Osteoblast (primary cell): ENCODE measurements at places on chromosomes 6 and 20. TPM values are rescaled to one million over a fixed set of nuclear protein-coding genes. Genes with fewer than 3 reads are reported as not detected.

- no peak overlapping the region for H3K27ac ChIP-seq
- no peak for DNase-seq
- peaks cover 3% of the 10 kb centered on the region for H3K4me1 ChIP-seq
Measured at GRCh38 chr6:22643780-22644179, 74.4 kb downstream of the HDGFL1 start.

DNA sequence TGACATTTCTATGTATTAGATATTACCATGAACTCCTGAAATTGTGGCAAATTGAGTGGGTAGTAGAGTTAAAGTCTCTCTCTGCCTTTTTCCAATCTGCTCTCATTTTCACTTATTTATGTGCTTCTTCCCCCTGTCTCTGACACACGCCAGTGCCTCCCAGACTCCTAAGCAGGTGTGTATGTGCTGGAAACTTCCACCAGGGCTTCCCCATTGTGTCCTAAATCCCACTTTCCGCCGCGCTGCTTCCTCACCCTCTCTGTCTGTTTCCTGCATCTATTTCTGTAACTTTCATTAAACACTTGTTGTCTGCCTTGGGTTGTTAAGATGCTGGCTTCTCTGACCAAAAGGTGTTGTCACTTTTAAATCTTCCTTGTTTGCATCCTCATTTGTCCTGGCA lies 97.6 kb upstream of the HDGFL1 start:
- H3K27me3 ChIP-seq = no peaks in the 10 kb centered on the region
- H3K36me3 ChIP-seq = no peaks in the 10 kb centered on the region
- DNase-seq = no peak
- no peak overlapping the region for H3K27ac ChIP-seq
- H3K4me3 ChIP-seq = no peak overlapping the region

GRCh38 chr6:110784610-110784979 lies 30.7 kb downstream of the CDK19 start:
- no peaks in the 10 kb centered on the region for H3K27me3 ChIP-seq
- H3K4me1 ChIP-seq = peaks cover 13% of the 10 kb centered on the region
- no peaks in the 10 kb centered on the region for H3K36me3 ChIP-seq
- no peak for DNase-seq
- no peak overlapping the region for H3K4me3 ChIP-seq
- no peak overlapping the region for H3K27ac ChIP-seq

GRCh38 chr20:35954907-35955251 lies 577 bp upstream of the SCAND1 start:
- no peaks in the 10 kb centered on the region for H3K27me3 ChIP-seq
- no peaks in the 10 kb centered on the region for H3K36me3 ChIP-seq
- peak overlapping the region; percentile 81 for H3K4me3 ChIP-seq
- H3K4me1 ChIP-seq = peaks cover 14% of the 10 kb centered on the region
- peak overlapping the region; percentile 96 for H3K27ac ChIP-seq

DNA sequence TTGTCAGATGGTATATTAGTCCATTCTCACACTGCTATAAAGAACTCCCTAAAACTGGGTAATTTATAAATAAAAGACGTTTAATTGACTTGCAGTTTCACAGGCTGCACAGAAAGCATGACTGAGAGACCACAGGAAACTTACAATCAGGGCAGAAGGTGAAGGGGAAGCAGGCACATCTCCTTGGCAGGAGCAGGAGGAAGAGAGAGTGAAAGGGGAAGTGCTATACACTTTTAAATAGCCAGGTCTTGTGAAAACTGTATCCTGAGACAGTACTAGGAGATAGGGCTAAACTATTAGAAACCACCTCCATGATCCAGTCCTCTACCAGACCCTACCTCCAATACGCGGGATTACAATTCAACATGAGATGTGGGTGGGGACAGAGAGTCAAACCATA lies 193.9 kb upstream of the KCNG1 start:
- H3K36me3 ChIP-seq = no peaks in the 10 kb centered on the region

The FAM209A gene
- under 0.01 TPM in 1 of 2 replicates, not detected in the other for total RNA-seq

GRCh38 chr6:46983007-46983411 lies 59.1 kb downstream of the ADGRF1 start:
- no peak overlapping the region for H3K4me3 ChIP-seq
- H3K27me3 ChIP-seq = no peaks in the 10 kb centered on the region
- H3K27ac ChIP-seq = no peak overlapping the region
- no peaks in the 10 kb centered on the region for H3K36me3 ChIP-seq

DNA sequence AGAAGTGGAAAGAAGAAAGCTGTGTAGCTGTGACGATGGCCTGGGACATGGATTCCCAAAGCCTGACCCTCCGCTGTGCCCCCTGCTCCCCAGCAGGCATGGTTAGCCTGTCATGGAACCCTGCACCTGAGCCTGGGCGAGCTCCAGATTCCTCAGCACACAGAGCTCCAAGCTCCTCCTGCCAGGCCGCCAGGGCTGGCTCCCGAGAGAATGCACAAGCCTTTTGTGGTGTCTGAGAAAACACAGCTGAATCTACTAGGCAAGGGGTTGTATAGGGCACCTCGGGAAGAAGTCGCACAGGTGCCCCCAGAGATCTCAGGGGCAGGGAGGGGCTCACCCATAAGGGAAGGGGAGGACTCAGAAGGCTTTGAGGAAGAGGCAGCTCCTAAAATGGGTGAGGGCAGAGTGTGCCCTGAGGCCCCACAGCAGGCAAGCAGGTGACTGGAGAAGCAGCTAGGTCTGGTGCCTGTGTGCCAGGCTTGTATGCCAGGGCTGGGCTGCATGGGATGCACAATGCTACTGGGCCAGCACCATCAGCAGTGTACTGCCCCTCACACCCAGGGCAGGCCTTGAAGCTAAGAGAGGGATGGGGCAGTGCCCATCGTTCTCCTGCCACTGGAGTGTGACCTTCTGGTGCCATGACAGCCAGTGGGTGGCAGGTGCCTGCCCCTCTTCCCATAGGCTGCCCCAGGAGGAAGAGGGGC lies 64.3 kb upstream of the CD93 start:
- no peak overlapping the region for H3K4me3 ChIP-seq
- no peak for DNase-seq
- H3K4me1 ChIP-seq = peaks cover 60% of the 10 kb centered on the region
- no peaks in the 10 kb centered on the region for H3K27me3 ChIP-seq

The TBXT gene
- total RNA-seq = not detected in 2 replicates

- H3K4me3 ChIP-seq = no peak overlapping the region
- no peaks in the 10 kb centered on the region for H3K4me1 ChIP-seq
- peaks cover 5% of the 10 kb centered on the region for H3K27me3 ChIP-seq
- DNase-seq = peak; percentile 47
Measured at GRCh38 chr6:166728884-166729530, 102.0 kb upstream of the RPS6KA2 start.

DNA sequence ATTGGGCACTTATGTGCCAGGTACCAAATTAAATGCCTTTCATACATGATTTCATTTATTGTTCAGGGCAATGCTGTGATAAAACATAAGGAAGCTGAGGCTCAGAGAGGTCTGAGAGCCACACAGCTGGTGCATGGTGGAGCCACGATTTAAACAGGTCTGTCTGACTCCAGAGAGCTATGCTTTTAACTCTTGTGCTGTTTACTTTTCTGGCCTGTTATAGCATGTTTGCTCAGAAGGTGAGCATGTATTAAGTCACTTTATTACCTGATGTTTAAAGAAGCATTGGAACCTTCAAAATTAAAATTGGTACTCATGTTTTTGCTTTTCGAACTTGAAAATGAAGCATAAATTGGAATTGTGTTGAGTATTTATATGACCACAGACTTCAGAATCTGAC lies 26.8 kb downstream of the MCM8 start:
- H3K36me3 ChIP-seq = no peaks in the 10 kb centered on the region
- no peak overlapping the region for H3K27ac ChIP-seq
- DNase-seq = peak; percentile 17
- peaks cover 6% of the 10 kb centered on the region for H3K4me1 ChIP-seq
- no peak overlapping the region for H3K4me3 ChIP-seq

- no peaks in the 10 kb centered on the region for H3K36me3 ChIP-seq
- H3K4me3 ChIP-seq = no peak overlapping the region
- H3K4me1 ChIP-seq = no peaks in the 10 kb centered on the region
- H3K27ac ChIP-seq = no peak overlapping the region
- H3K27me3 ChIP-seq = no peaks in the 10 kb centered on the region
Measured at GRCh38 chr6:90978046-90978445, 391.2 kb upstream of the MAP3K7 start.

The TGM2 gene
- 78.2 and 137 TPM in 2 replicates for total RNA-seq

- no peak overlapping the region for H3K27ac ChIP-seq
- no peak for DNase-seq
- H3K4me1 ChIP-seq = peaks cover 22% of the 10 kb centered on the region
- H3K4me3 ChIP-seq = no peak overlapping the region
Measured at GRCh38 chr6:18306977-18307376, 42.6 kb upstream of the DEK start.

GRCh38 chr6:71524201-71524600 lies 235.6 kb downstream of the OGFRL1 start:
- H3K4me3 ChIP-seq = no peak overlapping the region
- no peak for DNase-seq
- H3K27me3 ChIP-seq = peaks cover 15% of the 10 kb centered on the region
- no peaks in the 10 kb centered on the region for H3K36me3 ChIP-seq
- peaks cover 4% of the 10 kb centered on the region for H3K4me1 ChIP-seq
